ENCODE measurements at places on chromosomes 4 and X. TPM values are rescaled to one million over a fixed set of nuclear protein-coding genes. Genes with fewer than 3 reads are reported as not detected.

Gene INPP4B
- 18.1 TPM for polyA plus RNA-seq

Gene MCUB
- polyA plus RNA-seq: 25.4 TPM

Gene MSX1
- polyA plus RNA-seq: 6.9 TPM

Gene ADGRG4
- 0.01 TPM for polyA plus RNA-seq

Gene GPR50
- polyA plus RNA-seq: not detected

Gene THAP9
- polyA plus RNA-seq: 1.8 TPM

Gene TRPC3
- polyA plus RNA-seq: 0.43 TPM

Gene NHS
- polyA plus RNA-seq: 2.2 TPM

Gene RAB9B
- polyA plus RNA-seq: 0.39 TPM
